ENCODE measurements at places on chromosomes 16 and 17.

GRCh38 chr16:68047987-68048386, 24.9 kb downstream of the DUS2 start:
- no peak for DNase-seq

DNA sequence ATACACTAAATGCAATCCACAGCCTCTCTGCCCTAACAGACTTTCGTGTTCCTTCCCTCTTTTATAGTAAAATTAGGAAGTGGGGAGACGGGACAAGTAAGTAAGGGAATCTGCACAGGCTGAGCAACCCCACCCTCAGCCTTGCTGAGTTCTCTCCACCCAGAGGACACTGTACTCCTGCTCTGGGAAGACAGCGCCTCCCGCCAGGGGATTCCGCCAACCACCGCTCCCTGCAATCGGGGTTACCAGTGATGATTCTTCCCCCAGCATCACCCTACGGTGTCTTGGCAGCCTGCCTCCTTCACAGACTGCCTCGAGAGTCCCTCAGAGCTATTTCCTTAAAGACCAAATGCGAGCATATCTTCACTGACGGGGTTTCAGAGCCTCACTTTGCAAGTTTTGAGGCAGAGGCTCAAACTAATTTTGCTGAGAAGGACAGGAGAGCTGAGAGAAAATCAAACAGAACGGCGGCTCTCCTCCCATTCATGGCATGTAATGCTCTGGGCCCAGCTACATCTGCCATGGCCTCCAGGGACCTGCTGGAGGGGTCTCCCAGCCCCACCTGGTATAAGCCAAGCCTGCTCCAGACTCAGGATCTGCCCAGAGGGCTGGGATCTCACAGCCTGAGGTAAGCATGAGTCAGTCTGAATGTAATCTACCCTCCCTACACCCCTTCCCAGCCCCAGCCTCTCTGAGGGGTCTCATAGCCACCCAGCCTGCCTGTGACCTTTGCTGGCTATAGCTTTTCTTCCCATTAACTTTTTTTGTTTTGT, 22.7 kb upstream of the ASGR2 start:
- DNase-seq, result no peak

- no peak for DNase-seq
Measured at GRCh38 chr16:65917466-65917865, 449.0 kb upstream of the CDH5 start.

DNA sequence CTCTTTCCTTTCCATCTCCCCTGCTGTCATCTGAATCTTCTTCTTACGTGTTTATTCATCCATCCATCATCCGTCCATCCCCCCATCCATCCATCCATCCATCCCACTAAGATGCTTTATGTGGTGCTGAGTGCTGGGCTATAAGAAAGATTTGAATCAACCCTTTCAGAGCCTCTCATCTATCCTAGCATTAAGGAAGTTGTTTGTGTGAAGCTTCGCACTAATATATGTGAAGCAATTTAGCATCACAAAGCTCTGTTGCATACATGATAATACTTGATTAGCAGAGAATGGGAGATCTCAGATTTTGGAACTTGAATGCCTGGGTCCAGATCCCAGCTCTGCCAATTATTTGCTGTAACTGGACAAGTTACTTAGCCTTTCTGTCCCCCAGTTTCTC, 255.7 kb downstream of the SHISA9 start:
- no peak for DNase-seq

DNA sequence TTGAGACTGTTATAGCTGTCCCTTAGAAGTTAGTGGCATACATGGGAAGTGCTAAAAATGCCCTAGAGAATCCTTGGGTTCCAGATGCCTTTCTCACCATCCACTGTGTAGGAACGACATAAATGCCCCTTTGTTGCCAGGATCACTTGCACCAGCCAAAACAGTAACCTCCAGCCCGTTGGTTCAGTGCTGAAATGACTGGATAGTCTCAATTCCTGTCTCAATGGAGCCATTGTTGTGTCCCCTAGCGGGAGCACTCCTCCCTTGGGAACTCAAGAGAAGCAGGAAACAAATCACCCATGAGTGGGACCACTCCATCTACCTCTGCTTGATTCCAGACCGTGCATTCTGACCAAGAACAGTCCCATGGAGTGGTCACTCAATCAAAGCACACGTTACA, 23.1 kb downstream of the MPHOSPH6 start:
- no peak for DNase-seq

DNA sequence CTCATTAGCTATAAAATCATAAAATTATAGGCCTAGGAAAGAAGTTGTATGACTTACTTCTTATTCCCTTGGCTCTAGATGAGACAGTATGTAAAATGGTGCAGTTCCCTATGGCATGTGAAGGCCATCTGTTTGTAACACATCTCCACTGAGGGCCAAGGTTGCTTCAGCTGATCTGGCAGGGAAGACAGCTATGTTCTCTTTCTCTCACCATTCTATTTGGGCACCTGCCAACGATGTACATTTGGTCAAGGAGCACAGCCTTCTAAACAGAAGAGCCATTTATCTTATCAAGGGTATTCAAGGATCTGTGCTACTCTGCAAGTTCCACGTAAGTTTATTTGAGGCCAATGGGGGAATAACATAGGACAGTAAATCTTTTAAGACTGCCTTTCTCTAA, 129.8 kb upstream of the TOM1L1 start:
- DNase-seq, result no peak

Measured in SK-N-DZ (cell line).